ENCODE measurements at places on chromosomes 2 and 18.

DNA sequence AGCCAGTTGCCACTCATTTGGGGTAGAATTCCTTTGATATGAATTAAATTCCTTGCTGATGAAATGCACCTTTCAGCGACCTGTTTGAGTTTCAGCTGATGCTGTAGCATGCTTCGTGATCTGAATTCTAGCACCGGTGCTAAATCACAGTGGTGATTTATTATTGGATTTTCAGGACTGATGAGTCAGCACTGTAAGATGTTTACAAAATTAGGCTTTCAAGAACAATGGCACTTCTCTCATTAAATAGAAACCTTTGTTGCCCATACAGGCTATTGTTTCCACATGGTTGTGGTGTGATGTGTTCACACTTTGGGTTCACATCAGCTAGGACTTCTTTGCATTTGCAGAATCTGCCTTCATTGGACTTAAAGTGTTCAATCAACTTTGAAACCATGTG lies 687.7 kb downstream of the ARHGAP15 start:
- no peak for DNase-seq

- DNase-seq: no peak
Observed at GRCh38 chr2:236628256-236628901, 58.8 kb downstream of the ACKR3 start.

- DNase-seq: no peak
Observed at GRCh38 chr18:13283746-13284145, 65.2 kb downstream of the LDLRAD4 start.

GRCh38 chr2:32752205-32752604 lies 124.4 kb downstream of the TTC27 start:
- DNase-seq: no peak

- DNase-seq: no peak
Observed at GRCh38 chr18:3675446-3675845, 225.5 kb downstream of the TGIF1 start.

DNA sequence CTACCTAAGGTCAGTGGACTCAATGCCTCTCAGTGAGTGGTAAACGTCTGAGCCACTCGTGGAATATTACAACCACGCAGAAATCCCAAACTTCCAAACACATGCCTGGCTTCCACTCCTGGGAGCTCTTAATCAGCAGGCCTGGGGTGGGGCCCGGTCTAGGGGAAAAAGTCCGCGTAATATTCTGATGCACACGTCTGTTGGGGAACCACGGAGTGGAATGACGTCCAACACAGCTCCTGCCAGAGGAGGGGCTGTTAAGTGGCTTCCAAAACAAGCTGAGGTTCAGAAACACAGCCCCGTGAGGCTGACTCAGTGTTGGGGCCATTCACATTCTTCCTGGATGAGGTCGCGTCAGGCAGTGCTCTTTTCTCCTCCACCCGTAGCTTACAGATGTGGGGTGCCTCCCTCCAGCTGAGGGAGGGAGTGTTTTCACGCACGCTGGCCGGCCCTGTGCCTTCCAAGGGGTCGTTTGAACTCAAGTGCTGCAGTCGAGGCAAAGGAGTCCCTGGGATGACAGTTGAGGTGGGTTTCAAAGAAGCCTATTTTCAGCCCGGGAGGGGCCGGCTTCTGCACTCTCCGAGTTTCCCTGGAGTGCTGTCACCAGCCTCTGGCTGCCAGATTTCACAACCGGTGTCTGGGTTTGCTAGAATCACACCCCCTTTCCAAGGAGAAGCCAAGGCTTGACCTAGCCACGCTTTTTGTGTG lies 73.1 kb downstream of the ACKR3 start:
- no peak for DNase-seq

- DNase-seq: no peak
Observed at GRCh38 chr18:32613821-32614220, 143.1 kb upstream of the GAREM1 start.

- no peak for DNase-seq
Observed at GRCh38 chr2:217168496-217168895, 308.6 kb upstream of the TNP1 start.

GRCh38 chr2:85890522-85891176 lies 1.9 kb upstream of the ST3GAL5 start:
- DNase-seq: no peak

- DNase-seq: no peak
Observed at GRCh38 chr2:224893848-224894247, 148.4 kb downstream of the DOCK10 start.

GRCh38 chr2:10217489-10218435 lies 84.9 kb upstream of the HPCAL1 start:
- DNase-seq: no peak

All from GM12892 (cell line).